ENCODE measurements at places on chromosomes 5 and 9.

- DNase-seq = no peak
Measured at GRCh38 chr5:14893381-14893780, 21.8 kb upstream of the ANKH start.

GRCh38 chr5:42491699-42492098 lies 68.5 kb downstream of the GHR start:
- DNase-seq = no peak

- no peak for DNase-seq
Measured at GRCh38 chr9:27377811-27378456, 81.0 kb upstream of the EQTN start.

DNA sequence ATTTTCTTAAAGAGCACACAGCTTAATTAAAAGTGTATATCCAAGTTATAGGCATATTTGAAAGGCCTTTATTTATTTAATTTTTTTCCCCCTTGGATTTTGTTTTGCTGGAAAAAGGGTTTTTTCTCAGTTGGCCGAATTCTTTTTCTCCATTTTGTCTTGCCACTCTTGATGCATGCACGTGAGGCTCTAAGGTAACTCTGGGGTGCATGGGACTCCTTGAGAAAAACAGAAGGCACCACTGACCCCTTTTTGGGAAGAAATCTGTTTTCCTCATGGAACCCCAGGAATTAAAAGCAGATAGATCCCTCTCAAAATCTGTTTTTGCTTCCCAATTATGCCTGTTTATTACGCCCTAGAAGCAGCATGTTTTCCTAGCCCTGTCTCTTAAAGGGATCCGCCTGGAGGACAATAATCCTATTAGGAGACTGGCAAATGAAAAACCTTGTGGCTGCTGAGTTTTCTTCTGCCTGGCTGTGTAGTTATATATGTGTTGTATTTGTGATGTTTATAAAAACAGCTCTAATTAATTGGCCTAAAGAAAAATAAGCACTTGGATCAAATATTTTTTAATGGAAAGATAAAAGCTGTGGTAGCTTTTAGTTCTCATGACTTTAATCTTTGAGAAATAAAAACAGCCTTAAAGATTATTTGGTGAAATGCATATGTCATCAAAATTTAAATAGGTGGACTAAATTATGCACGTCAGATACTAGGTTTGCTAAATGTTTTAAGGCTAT lies 435.1 kb upstream of the CDH9 start:
- DNase-seq = no peak

- no peak for DNase-seq
Measured at GRCh38 chr9:115649991-115650472, 503.6 kb upstream of the PAPPA start.

GRCh38 chr9:134271338-134272301 lies 54.6 kb upstream of the RXRA start:
- DNase-seq = no peak

DNA sequence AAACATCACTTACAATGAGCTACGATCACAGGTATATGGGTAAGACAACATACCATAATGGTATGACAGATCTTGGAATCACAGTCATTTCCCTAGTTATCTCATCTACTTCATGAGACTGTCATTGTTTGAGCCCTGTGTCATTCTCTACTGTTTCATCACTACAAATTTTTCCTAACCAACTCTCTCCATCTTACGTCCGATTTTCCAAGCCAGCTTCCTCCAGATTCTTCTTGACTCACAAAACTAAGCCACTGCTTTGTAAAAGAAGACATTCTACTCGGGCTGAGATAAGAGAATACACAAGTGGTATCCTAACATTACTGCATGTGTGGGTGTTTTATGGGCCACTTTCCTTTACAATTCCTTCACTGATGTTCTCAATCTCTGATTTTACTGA lies 49.6 kb downstream of the SERINC5 start:
- DNase-seq = no peak

DNA sequence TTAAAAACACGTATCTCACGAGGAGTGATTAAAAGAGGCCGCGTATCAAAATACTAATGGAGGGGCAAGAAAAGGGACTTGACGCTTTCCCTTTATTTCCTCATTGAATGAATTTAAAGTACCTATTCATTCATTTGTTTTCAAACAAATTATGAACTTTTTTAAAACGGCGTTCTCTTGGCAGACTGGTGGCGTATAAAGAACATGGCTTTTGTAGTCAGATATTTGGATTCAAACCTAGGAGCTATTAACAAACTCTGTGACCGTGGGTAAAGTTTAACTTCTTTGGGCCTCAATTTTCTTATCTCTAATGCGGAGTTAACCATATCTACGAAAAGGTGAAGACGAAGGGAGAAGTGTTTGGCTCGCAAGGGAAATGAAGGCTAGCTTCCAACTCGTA lies 876 bp downstream of the CAAP1 start:
- no peak for DNase-seq

GRCh38 chr9:4986783-4987182 lies 1.7 kb downstream of the JAK2 start:
- no peak for DNase-seq

DNA sequence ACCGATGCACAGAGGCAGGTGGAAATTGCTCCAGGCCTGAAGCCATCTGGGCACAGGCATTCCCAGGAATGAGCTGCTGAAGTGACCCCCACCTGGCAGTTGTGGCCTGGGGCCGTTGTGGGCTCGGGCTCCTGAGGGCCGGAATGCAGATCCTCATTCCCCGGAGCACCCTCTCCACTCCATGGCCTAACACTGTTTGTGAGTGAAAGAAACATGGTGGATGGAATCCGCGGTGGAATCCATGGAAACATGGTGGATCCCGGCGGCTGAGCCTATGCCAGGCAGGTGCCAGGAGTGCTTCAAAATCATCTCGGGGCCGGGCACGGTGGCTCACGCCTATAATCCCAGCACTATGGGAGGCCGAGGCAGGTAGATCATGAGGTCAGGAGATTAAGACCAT lies 3.6 kb upstream of the SARDH start:
- no peak for DNase-seq

GRCh38 chr5:57405984-57406383 lies 76.6 kb downstream of the ACTBL2 start:
- no peak for DNase-seq

- no peak for DNase-seq
Measured at GRCh38 chr9:93552923-93553322, 23.5 kb upstream of the PHF2 start.

GRCh38 chr5:142301540-142301939 lies 23.3 kb downstream of the SPRY4 start:
- DNase-seq = no peak

GRCh38 chr5:64887910-64888309 lies 119.2 kb downstream of the CWC27 start:
- no peak for DNase-seq

All from stimulated activated naive CD8-positive, alpha-beta T cell treated with anti-CD3 and anti-CD28 coated beads, Interleukin-15, amount 100 ng/mL, for 72 hours (primary cell).